Prostate gland (tissue), 2 donors: ENCODE measurements at places on chromosomes 16 and 17. TPM values are rescaled to one million over a fixed set of nuclear protein-coding genes. Genes with fewer than 3 reads are reported as not detected.

- no peak for DNase-seq
Observed at GRCh38 chr17:29914819-29915537, 15.1 kb downstream of the SSH2 start.

DNA sequence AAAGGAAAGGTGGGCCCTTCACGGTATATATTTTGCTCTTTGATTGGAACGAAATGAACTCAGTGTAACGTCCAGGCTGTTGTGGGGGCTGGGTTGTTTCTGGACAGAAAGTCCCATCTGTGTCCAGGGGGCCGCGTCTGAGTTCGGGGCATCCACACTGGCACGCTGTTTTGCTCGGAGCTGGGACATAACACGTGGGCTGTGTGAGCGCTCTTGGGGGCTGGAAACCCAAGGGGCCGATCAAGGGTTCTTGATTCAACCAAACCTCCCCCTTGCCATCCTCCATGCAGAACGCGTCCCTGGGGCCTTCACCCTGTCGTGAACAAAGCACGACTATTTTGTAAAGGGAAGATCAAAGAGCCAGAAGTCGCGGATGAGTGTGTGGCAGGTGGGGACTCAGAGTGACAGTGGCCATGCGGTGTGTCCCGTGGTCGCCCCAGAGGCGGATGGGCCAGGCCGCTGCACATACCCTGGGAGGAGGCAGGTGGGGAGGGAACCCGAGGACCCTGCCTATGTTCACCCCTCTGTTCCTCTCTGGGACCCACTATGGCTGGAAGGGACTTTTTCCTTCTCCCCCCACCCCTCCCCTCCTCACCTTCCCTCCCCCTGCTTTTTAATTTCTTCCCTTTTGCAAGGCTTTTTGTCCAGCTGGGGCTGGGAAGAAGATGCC, 387.2 kb downstream of the SEC14L1 start:
- no peak for DNase-seq

- DNase-seq, result no peak
Observed at GRCh38 chr17:6090253-6090652, 20.1 kb downstream of the WSCD1 start.

GRCh38 chr16:49858200-49859124, 2.5 kb upstream of the ZNF423 start:
- DNase-seq, result no peak

- DNase-seq, result no peak
Observed at GRCh38 chr16:81241706-81242105, 3.2 kb downstream of the BCO1 start.

GRCh38 chr16:31347445-31347844, 7.5 kb upstream of the ITGAX start:
- no peak for DNase-seq

DNA sequence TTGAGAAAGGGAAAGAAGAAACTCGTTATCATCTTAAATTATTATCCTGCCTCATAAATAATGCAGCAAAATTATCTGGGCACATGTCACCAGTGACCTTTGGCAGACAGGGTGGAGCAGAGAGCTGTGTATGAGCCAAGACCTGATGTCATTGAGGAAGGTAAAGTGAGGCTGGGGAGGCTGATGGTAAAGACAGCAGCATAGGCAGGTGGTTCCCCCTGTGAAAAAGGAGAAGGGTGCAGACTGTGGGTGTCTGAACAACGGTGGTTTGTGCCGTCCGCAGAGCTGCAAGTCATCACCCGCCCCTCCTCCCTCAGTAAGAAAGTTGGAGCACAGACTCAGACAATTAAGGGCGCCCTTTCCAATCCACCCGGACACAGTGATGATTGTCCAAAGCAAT, 30.8 kb upstream of the METTL16 start:
- no peak for DNase-seq

The IRX5 gene
- 38.8 TPM for total RNA-seq

The INCA1 gene
- 8.4 TPM for total RNA-seq

The CORO6 gene
- total RNA-seq, result 23.4 TPM

The PAM16 gene
- total RNA-seq, result 28.6 TPM
